ENCODE measurements at places on chromosomes 3 and 15.

GRCh38 chr15:100601617-100602063 lies 344 bp downstream of the LINS1 start:
- no peak for DNase-seq

GRCh38 chr3:159854500-159855124 lies 134.0 kb upstream of the IL12A start:
- no peak for DNase-seq

GRCh38 chr3:152444029-152444641 lies 175.4 kb downstream of the MBNL1 start:
- DNase-seq: no peak

GRCh38 chr15:90031231-90031791 lies 30.2 kb downstream of the ZNF710 start:
- DNase-seq: no peak

- DNase-seq: no peak
Measured at GRCh38 chr3:111761309-111761795, 97.7 kb upstream of the PHLDB2 start.

GRCh38 chr15:52749258-52749657 lies 40.9 kb downstream of the ONECUT1 start:
- DNase-seq: no peak

GRCh38 chr15:70219256-70219895 lies 121.7 kb upstream of the TLE3 start:
- no peak for DNase-seq

DNA sequence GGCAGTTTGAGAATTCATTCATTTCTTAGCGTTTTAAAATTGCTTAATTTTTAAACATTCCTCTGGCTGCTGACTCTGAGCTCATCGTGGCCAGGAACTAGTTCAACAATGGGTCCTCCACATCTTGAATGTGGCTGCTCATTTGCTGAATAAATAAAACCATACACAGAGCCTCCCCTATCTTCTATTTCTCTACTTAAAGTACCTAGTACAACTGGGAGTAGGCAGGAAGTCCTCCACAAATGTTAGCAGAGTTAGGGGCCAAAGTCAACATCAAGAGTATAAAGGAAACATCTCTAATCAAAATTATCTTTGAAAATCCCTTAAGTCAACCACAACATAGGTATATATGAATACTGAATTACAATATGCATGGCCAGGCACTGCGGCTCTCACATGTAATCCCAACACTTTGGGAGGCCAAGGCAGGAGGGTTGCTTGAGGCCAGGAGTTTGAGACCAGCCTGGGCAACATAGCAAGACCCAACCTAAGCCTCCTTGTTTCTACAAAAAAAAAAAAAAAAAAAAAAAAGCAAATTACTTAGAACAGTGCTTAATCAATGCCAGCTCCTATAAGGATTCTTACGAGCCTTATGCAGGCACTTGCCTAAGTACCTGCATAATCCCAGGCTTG lies 57.5 kb upstream of the LMOD3 start:
- DNase-seq: no peak

DNA sequence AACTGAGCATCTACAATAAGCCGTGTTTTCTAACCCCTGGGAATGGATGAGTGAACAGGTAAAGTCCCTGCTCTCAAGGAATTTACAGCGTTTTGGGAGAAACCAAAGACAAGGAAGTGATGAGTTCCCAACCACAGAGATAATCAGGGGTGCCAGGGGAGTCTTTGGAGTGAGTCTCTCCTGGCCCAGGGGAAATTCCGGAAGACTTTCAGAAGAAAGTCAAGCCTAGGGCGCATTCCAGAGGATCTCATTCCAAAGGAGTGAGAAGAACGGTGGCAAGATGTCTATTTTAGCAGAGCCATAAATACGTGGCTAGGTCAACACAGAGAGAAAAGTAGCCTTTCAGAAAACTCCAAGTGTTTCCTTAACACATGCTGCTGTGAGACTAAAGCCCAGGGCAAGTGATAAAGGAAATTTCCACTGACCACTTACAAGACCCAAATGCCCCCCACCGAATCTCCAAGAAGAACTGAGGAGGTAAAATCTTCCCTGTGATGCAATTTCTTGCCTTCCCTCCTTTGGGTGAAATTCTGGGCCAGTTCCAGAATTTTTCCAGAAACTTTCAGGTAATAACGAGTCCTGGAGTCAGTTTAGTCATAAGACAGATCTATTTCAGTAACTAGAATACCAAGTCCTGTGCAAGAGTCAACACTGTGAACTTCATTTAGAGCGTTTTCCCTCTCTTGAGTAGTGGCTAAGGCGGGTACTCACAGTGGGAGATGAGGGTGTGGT lies 437.4 kb downstream of the NR2F2 start:
- DNase-seq: no peak

DNA sequence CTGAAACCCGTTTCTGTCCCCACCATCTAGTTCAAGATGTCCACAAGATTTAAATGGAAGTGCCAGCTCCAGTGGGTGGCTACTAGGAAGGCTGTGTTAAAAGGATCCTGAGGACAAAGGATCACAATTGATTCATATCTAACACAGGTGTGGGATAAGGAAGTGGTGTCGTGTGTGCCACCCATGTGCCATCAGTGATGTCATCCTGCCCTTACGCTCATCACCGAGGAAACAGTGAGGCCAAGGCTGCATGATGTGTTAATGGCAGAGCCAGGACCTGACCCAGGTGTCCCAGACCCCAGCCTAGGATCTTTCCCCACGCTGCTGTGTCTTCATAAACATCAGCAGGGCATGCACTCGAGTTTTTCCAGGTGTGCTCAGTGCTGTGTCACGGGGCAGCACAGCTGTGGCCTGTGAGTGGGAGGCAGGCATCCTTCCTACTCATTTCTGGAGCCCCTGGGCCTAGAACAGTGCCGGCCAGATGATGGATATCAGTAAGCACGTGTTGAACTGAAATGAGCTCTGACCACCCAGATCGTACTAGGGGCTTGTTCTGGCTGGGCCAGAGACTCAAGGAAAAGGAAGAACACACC lies 10.6 kb upstream of the TGM5 start:
- DNase-seq: no peak

DNA sequence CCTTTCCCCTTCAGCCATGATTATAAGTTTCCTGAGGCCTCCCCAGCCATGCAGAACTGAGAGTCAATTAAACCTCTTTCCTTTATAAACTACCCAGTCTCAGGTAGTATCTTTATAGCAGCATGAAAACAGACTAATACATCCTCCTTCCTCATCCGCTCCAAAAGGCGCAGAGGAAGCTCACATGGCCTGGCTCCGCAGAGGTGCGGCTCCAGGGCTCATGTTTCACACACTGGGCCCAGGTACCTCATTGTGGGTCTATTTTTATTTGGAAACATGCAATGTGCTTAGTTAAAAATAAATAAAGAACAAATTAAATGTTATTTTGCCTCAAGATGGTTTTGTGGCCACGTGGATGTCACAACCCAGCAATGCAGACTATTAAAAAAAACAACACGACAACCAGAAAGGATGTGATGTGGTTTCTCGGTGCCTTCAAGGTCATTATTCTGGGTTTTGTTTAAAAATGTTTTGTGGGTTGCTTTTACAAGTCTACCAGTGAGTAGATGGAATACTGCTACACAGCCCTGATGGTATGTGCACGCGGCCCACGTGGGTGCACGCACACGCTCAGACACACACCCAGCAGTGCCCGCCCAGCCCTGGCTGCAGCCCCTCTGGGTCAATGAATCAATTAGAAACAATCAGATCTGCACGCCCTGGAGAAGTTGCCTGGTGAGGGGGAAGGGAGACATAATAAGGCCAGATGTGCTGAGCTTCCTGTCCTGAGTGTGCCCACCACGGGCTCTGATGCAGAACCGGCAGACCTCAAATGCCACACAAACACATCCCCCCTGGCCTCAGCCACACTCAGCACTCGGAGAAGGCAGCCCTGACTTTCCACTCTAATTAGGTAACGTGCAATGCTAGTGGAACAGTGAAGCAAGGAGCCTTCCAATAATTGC lies 140.1 kb downstream of the ADAMTS17 start:
- no peak for DNase-seq

DNA sequence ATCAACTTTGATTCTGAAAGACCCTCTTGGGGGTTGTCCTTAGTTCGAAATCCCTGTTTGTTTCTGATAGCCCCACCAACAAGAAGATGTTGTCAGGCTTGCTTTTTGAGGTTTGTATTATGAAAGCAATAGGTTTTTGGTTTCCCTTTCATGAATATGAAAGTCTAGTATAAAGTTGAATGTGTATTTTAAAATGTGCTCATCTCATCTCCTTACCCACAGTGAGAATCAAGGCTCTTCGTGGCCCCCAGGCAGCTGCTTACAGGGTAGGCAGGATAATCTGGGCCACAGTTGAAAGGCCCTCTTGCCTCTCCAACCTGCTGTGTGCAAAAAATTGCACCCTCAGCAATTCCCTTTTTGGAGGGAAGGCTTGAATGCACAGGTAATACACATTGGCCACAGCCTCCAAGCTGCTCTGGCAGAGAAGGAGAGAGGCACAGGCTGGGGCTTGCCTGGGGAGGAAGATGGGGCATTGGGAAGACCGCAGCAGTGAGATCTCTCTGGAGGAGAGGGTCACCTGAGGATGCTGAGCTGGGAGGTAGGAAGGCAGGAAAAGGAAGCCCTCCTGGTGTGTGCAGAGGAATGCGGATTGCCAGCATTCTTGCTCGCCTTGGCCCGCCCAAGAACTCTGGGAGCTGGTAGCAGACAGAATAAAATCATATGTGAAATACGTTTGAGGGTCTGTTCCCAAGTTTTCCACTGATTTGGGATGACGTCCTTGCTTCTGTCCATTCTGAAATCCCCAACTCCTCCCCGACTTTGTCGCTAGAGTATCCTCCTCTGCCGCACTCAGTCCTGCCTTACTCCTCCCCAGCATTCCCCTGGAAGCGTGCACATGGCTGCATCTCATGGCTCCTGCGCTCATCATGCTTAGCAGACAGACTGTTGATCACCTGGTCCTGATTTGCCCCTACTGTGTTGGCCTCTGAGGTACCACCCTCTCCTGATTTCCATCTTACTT lies 196.4 kb downstream of the RPLP1 start:
- no peak for DNase-seq

DNA sequence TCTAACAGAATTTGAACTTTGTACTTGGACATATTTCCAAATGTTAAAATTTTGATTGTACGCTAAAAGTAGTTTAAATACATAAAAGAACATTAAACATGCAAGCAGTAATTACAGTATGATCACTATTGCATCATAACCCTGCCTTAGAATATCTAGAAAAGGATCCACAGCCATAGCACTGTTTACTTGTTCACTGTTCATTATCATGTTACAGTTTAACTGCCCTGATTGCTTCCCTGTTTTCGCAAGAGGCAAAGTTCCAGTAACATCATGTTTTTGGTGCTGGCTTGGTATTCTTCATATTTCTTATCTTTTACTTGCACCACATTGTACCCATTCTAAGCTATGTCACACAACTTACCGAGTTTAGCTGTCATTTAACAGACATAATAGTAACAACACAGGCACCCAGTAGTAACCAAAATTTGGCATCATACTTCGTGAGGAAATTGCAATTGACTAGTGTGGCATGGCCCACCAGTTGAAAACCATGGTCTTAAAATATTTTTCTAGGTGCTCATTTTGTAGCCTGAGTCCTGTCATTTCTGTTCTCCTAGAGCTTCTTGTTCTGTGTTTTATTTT lies 13.3 kb upstream of the TMEM87A start:
- no peak for DNase-seq

- no peak for DNase-seq
Measured at GRCh38 chr3:57745101-57745500, 11.0 kb upstream of the SLMAP start.

DNA sequence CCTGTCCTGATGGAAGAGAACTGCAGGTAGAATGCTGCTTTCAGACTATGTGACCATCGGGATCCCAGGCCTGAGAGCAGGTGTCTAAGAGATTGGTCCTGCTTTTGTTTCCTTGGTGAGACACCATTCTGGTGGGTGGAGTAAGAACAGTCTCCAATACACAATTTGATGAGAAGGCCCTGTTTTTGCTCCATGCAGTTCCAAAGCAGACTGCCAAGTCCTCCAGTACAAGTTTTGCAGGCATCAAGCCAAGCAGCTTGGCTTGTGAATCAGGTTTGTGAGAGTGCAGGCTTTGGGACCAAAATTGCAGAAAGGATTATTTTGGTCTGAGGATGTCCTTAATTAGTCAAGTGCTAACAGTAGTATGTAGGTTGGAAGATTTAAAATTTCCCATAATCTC lies 381.6 kb downstream of the FOXP1 start:
- no peak for DNase-seq

- DNase-seq: no peak
Measured at GRCh38 chr3:123627673-123628670, 43.1 kb upstream of the HACD2 start.

GRCh38 chr3:127644641-127645370 lies 15.8 kb downstream of the PODXL2 start:
- no peak for DNase-seq

DNA sequence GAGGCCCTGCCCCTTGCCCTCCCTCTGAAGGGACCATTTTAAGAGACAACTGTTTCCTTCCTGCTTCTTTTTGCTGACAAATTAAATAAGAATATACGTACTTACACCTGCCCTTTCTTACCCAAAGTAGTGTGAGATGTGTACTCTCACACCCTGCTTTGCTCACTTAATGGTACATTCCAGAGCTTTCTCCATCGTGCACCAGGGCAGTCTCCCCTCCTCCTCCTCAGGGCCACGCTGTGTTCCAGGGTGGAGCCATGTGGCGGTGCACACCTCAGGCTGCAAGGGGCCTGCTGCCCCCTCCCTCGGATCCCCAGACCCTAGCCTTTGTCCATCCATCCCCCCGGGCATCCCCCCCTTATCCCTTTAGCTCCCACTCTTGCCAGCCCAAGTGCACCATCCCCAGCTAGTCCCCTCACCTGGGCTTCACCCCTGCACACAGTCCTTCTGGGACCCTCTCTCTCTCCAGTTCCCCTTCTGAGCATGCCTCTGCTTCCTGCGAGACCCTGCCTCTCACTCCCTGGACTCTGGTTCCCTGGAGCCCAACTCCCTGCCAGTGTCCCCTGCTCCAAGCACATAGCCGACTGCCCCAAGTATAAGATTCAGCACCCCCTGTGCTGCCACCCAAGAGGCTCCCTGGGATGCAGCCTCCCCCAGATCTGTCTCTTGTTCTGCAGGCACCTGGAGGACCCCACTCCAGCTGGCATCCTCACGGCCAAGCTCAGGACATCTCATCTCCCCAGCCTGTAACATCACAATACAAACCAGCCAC lies 89.5 kb upstream of the IQSEC1 start:
- DNase-seq: no peak

DNA sequence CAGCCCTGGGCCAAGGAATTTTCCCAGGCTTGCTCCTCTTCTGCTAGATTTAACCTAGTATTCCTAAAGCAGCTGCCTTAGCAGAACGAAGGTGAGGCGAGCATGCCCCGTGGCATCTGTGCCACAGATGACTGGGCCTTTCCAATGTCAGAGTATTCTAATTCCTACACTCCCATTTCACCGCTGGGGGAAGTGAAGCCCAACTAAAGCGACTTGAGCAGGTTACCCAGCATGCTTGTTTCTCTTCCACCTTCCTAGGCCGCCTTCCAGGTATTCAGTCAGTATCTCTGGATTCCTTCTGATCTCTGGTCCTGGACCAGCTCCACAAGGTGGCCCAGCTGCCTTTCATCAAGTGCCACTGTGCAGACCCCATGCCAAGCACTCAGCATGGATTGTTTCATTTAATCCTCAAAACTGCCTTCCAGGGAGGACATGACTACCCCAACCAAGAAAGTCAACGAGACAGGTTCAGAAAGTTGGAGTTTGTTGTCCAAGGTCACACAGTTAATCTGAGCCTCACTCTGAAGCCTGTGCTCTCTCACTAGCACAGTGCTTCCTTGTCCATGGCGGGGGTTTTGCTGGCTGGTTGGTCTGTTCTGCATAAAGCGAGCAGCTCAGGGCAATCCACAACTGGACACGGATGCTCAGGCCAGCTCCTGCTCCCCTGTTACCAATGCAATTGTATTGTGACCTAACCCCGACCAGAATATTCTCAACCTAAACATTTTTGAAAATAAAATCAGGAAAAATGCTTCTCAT lies 15.1 kb downstream of the MYO5C start:
- no peak for DNase-seq

GRCh38 chr3:182792901-182793662 lies at the start of gene ATP11B:
Gene ATP11B (plus strand): TSS chr3:182793504. CDS start chr3:182793760, 256 bp downstream.
- peak; percentile 66 for DNase-seq

Measured in stimulated activated CD8-positive, alpha-beta memory T cell treated with anti-CD3 and anti-CD28 coated beads, Interleukin-4, amount 100 ng/mL, for 1 hour (primary cell).